ENCODE measurements at places on chromosomes 6 and 20.

GRCh38 chr6:150503586-150504339, 95.9 kb upstream of the PLEKHG1 start:
- no peak for DNase-seq

DNA sequence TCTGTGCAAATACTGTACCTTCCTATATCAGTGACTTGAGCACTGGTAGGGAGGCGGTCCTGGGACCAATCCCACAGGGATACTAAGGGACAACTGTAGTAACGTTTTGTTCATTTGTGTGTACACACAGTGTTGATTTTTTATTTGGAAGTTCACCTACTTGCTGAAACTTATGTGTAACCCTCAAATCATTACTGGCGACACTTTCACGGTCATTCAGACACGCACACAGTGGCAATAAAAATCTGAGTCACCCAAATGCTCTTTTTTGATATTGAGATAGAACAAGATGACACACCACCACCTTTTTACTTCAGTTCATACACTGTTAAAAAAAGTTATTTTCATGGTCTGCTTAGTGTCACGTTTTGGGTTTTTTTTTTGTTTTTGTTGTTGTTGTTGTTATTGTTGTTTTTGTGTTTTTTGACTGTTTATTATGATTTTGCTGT, 79.8 kb downstream of the QKI start:
- DNase-seq = no peak

GRCh38 chr20:33561692-33562601, 72.1 kb downstream of the CBFA2T2 start:
- peak; percentile 88 for DNase-seq

GRCh38 chr20:38108438-38108985, 56.6 kb downstream of the TGM2 start:
- DNase-seq = peak; percentile 38

GRCh38 chr6:7726416-7727085, 652 bp downstream of the BMP6 start:
- no peak for DNase-seq

- no peak for DNase-seq
These were observed 98.9 kb downstream of the TBC1D7 start for GRCh38 chr6:13229205-13230085.
